Fibroblast of pulmonary artery (primary cell): ENCODE measurements at places on chromosomes 2 and 18.

- no peak for DNase-seq
These were observed 67.9 kb downstream of the SH3YL1 start for GRCh38 chr2:195932-196331.

DNA sequence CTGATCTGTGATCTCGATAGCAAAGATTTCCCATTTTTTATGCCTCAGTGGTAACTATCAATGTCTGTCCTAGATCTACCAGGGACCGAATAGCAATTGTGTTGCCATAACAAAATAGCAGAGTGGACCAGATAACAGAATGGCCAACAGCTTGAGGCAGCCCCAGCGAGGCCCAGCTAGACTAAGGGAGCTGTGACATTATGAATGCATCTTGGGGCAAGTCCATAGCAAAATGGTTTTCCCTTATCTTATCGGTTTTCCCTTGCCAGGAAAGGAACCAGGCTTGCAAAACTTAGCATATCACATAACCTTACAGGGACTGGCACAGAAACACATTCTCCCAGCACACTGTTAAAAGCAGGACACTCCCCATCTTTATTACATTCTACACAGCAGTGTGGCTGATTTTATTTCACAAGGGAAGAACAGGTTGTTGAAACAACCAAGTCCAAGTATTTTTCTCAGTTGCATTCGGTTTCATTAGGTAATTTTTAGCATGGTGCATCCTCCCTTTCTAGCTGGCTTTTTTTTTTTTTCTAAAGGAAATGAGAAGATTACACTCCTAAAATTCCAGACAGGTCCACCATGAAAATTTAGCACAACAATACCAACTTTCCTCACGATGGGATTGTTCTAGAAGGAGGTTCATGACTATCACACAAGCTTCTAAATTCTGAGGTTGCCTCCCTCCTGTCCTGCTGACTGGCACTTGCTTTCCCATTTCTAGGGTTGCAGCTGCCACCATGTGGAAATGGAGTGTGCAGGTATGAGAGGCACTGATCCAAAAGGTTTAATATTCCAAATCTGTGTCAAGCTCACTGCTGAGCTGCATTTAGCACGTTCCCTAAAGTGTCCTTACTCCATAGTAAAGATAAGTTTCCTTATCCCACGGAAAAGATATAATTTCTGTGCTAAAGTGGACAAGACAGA, 97.0 kb upstream of the SLC35G4 start:
- peak; percentile 27 for DNase-seq

DNA sequence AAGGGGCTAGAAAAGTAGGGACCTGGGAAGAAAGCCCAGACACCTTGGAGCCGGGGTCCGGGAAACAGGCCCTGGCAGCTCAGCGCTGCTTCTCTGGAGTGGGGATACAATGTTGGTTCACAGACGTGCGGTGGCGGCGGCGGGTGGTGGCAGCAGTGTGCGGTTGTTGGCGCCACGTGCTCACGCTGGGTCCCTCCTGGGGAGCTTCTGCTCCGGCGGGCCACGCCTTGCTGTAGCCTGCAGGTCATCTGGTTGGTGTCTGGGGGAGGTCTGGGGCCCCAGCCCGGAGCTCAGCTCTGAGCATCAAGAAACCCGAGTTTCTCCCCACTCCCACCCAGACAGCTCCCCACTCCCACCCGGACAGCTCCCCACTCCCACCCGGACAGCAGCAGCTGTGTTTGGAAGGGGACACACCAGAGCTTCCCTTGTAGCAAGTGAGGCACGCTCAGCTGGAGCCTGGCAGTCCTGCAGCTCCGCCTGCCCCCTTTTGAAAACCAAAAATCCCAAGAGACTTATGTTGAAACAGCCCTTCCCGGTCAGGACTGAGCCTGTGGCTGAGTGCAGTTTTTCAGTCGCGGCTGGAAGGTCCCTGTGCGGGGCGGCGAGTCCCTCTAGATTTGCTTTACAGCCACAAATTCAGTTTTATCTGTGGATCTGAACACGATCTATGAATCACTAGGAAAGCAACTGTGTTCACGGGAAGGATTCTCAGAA, 46.9 kb downstream of the NFATC1 start:
- DNase-seq: peak; percentile 49

DNA sequence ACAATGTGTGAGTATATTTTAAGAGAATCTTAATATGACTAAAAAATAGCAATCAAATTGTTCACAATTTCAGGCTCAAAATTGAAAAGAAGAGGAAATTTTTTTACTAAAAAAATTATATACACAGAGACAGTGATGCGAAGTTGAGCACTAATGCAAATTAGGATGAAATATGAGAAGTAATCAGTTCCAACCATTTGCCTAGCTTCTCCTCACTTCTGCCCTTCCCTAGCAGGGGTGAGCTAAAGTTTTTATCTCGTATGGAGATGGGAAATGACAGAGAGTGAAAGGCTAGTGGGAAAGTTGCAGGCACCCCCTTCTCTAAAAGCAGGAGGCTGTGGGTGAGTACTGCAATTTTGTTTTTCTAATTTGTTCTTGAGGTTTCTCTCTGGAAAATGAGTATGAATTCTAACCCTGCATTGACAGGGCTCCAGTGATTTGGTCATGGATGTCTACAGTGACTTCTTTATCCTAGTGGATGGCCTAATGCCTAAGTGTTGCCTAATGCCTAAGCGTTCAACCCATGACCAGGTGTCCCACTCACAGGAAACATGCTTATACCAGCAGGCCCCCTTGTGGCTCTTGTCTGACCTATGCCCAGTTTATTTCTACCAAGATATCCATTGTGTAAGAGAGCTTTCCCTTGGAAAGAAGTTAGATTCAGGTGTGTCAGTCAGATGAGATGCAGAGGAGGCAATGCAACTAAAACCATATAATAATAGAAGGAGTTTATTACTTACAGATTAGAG, 78.0 kb upstream of the HNMT start:
- DNase-seq: no peak

- DNase-seq: no peak
These were observed 351.3 kb downstream of the GPD2 start for GRCh38 chr2:156787517-156787916.

- no peak for DNase-seq
These were observed 16.1 kb upstream of the CCNYL1 start for GRCh38 chr2:207695293-207695692.

DNA sequence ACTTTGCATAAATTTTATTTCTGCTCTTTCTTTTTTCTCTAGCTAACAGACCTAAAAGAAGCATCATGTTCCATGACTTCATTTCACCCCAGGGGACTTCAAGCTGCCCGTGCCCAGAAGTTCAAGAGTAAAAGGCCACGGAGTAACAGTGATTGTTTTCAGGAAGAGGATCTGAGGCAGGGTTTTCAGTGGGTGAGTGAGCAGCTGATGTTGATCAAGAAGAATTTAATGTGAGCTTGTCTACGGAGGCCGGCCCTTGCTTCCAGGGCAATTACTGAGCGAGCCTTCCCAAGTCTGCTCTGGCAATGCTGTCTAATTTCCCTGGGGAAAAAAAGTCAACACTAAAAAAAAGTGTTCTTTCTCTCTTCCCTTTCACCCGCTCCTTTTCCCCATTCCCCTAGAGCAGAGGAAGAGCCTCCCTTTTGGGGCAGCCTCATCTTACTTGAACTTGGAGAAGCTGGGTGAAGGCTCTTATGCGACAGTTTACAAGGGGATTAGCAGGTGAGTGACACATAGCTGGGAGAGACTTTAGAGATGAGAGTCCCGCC, 1.2 kb downstream of the CDK15 start:
- peak; percentile 42 for DNase-seq

DNA sequence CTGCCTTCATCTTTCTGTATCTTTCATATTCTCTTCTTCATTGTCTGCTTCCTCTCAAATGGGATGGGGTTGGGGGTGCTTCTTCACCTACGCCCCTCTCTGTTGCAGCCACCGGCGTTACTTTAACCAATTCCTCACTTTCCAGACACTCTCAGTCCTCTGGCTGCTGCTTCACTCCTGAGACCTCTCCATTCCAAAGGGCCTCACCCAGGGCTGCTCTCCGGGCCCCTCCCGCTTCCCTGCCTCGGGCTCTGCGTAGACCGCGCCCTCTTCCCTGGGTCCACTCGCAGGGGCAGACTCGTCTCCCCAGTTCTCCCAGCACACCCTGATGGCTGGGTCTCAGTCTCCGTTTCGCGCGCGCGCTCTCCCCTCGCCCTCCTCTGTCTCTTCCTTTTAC, 926 bp downstream of the SERPINB8 start:
- DNase-seq: no peak

DNA sequence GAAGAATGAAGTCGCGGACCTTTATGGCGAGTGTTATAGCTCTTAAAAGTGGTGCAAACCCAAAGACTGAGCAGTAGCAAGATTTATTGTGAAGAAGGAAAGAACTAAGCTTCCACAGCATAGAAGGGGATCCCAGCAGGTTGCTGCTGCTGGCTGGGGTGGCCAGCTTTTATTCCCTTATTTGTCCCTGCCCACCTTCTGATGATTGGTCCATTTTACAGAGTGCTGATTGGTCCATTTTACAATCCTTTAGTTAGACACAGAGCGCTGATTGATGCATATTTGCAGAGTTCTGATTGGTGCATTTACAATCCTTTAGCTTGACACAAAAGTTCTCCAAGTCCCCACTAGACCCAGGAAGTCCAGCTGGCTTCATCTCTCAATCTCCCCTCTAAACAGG, 36.3 kb upstream of the EN1 start:
- no peak for DNase-seq

- DNase-seq: no peak
These were observed 38.6 kb downstream of the MGAT4A start for GRCh38 chr2:98692090-98693054.

DNA sequence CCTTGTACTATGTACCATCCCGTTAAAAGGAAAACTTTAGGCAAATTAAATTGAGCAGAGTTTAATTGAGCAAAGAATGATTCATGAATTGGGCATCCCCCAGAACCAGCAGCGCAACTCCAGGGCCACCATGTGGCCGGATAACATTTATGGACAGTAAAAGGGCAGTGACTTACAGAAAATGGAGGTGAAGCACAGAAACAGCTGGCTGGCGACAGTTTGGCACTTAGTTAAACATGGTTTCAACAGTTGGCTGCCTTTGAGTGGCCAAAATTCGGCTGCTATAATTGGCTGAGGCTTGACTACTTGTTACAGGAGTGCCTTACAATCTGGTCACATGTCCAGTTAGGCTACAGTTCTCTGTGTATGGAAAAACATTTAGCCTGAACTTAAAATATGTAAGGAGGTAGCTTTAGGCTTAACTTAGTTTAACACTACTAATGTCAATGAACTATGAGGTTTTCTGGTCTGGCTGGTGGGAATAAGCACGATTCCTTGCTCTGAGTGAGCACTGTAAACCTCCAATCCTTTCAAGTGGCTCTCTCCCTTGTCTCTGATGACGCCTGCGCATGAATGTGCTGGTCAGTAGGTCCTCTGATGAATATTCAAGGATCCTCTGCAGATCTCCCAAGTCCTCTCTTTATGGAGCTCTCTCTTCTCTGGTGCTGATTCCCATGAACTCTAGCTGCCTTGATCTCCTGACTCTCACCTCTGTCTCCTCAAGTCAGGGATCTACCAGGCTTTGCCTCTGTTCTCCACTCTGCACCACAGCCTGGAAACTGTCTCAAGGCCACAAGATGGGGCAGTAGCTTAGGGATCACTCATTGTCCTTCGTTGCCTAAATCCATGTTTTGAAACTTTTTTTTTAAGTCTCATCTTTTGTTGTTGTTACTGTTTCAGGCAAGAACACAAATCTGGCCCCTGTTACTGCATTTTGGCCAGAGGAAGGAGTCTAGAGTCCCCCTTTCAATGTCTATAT, 24.4 kb upstream of the RAB31 start:
- DNase-seq: peak; percentile 88

DNA sequence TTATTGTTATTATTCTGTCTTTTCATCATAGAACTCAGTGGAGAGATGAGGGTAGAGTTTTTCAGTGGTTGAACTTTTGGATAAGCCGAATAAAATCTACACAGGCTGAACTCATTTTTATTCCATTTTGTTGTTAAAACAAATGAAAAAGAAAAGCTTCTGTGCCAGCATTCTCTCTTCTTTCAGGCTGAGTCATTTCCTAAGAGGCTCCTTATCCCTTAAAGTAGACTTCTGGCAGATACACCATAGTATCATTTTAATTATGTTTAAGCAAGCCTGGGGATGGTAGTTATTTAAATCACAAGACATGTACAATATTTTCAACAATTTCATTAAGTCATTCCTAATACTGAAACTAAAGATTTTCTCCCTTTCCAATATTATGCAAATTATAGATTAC, 1364.0 kb upstream of the NRXN1 start:
- peak; percentile 60 for DNase-seq
